ENCODE measurements at places on chromosomes 2 and 18.

GRCh38 chr2:15753811-15754702 is 162.4 kb downstream of the DDX1 start:
- no peak for DNase-seq

DNA sequence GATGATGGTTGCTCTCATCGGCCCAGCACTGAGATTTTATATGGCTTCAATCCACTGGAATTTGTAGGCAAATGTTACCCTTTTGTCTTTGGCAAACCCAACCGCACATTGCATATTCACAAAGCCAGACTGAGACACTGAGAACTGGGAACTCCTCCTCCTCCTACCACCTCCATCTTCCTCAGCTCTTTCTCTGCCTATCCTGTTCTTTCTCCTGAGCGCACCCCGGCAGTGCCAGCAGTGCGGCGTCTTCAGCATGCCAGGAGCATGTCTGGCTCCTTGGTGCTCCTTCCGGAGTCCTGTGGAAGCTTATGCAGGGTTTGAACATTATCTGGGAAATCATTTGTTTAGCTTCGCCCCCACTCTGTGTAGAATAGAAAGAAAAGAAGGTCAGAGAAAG is 50.8 kb downstream of the TRIB2 start:
- DNase-seq, result no peak

DNA sequence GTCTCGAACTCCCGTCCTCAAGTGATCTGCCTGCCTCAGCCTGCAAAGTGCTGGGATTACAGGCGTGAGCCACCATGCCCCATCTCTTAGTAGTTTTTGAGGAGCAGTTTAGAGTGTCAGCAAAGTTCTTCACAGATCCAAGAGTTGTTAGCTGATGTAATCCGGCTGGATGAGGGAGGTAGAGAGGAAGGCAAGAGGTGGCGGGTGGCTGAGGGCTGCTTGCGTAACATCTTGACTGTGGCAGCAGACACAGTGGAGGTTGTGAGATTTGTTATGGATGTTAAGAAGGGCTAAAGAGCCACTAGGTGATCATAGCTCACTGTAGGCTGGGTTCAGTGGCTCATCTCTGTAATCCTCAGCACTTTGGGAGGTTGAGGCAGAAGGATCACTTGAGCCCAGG is 19.5 kb upstream of the FAM136A start:
- no peak for DNase-seq

DNA sequence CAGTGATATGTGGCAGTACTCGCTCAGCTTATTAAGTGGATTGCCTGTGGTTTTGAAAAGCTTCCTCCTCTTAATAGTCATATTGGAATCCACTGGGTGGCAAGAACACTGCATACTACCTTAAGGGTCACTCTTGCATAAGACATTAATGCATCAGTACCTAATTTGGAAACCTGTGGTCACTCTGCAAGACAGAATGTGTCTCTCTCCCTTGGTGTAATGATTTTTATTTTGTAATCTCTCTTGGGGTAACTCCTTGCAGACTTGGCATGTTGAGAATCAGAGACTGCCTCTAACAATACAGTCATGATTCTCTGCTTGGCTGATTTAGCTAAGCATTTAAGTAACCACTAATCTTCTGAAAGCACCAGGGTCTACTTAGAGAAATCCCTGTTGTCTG is 33.0 kb upstream of the IER3IP1 start:
- DNase-seq, result no peak

DNA sequence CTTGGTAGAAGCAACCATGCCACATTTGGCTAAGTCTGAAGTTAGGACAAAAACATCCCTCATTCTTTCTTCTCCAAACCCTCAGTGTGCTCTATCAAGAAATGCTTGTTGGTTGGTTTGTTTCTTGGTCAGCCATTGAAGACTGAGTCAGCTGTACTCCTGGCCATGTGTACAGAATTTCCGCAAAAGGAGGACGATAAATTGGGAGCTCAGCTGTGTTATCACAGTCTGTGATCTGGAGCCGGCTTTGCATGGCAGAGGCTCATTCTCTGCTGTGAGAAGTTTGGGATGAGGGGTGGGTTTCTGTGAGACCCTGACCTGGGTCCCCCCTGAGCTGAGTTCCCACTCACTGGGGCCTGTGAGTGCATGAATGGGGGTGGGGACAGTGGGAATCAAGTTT is 26.3 kb upstream of the E2F6 start:
- DNase-seq, result no peak

GRCh38 chr2:120246546-120247300 is 5.9 kb upstream of the RALB start:
- no peak for DNase-seq
